NCI-H1930 (cell line): ENCODE measurements at places on chromosomes 6 and 20.

- DNase-seq, result no peak
These were observed 53.5 kb upstream of the DEK start for GRCh38 chr6:18317850-18318249.

DNA sequence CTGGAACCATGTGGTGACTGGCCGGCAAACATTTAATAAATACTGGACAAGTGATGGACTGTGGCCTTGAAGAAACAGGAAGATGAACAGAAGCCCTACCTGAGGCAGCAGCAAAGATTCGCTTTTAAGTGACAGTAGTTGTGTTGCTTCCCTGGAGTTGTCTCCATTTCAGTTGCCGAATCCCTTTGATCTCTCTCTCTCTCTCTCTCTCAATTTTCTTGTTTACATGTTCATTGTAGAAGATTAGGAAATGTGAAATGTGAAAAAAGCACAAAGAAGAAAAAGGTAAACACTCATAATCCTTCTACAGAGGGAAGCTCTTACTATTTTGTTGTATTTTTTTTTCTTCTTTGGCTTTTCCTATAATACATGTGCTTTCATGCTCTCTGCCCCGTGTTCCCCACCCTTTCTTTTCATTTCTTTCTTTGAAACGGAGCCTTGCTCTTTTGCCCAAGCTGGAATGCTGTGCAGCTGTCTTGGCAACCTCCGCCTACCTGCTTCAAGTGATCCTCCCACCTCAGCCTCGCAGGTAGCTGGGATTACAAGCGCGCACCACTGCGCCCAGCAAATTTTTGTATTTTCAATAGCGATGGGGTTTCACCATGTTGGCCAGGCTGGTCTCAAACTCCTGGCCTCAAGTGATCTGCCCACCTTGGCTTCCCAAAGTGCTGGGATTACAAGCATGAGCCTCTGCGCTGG, 81.5 kb downstream of the SHLD1 start:
- DNase-seq, result no peak

DNA sequence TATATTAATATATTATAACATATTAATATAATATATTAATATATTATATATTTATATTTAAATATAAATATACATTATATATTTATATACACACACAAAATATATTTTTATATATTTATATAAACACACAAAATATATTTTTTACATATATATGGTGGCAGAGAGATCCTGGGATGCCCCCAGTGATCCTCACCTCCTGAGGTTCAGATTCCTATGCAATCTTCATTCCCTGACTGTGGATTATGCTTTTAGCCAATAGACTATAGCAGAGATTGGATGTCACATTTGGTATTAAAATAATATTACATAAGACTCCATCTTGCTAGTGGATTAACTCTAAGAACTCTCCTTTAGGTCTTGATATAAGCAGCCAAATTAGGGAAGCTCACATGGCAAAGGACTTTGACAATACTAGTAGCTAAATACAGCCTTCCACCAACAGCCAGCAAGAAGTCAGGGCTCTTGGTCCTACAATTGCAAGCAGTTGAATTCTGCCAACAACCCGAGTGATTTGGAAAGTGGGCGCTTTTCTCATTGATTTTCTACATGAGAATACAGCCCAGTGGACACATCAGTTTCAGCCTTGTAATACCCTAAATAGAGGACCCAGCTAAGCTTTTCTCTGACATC, 681.0 kb downstream of the C6orf118 start:
- no peak for DNase-seq

- DNase-seq, result no peak
These were observed 19.6 kb downstream of the FOXC1 start for GRCh38 chr6:1629316-1629715.

- no peak for DNase-seq
These were observed 288.2 kb downstream of the CENPW start for GRCh38 chr6:126628125-126628524.

DNA sequence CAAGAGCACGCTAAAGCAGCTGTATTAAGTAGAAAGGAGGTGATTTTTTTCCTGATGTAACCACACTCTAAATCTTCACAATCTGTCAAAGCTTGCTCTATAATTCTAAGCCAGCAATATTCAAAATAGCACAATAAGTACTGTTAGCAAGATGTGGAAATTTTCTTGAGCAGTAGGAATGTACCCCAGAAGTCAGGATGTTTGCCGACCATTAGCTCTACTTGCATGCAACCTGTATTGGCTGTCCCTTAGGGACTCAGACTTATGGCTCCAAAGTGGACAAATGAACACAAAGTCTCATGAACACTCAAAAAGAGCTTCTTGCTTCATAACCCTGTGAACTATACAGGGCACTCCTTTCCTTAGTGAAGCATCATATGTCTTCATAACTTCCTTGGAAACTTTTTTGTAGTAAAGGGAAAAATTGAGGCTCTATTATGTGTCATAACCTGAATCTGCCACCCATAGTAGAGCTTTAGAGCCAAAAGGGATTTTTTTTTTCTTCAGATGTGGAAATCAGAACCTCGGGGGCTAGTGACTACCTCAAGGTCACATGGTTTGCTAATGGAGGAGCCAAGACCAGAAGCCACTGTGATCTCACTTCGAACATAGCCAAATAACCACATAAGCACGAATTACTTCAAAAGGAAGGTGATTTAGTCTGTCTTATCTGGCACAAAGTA, 54.5 kb downstream of the ADGRG6 start:
- no peak for DNase-seq
